Occipital lobe (tissue), 3 donors: ENCODE measurements at places on chromosomes 5 and 9.

DNA sequence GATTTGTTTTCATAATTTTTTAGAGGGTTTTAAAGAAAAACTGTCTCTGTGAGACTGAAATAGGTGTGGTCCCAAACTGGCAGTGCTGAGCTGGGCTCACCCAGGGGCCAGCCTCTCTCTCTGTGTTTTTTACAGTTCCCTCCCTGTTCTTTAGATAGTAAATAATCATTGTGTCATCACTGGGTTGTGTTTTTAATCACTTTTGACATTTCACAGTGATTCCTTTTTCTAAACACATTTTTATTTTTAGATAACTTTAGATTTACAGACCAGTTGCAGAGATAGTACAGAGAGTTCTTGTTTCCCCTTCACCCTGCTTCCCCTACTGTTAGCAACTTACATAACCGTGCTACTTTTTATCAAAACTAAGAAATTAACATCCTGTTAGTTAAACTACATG lies 44.4 kb downstream of the MAP1B start:
- no peak for DNase-seq

- no peak for DNase-seq
Measured at GRCh38 chr9:110291921-110292557, 35.7 kb upstream of the TXN start.

DNA sequence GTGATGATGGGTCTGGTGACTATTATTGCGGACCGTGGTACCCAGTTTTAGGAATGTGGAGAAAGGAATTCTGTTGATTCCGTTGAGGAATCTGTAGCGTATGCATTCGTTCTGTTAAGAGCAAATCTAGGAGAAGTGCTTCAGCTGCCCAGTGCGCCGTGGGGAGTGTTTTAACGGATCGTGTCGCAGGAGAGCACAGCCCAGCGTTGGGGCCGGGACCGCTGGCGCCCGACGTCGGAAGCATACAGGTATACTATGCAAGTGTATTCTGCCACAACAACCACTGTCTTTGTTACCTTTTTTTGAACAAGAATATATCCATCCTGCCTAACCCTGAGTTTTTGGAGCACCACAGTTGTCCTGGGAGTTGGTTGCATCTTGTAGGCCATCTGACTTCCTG lies 42.7 kb downstream of the TENT4A start:
- DNase-seq = no peak

DNA sequence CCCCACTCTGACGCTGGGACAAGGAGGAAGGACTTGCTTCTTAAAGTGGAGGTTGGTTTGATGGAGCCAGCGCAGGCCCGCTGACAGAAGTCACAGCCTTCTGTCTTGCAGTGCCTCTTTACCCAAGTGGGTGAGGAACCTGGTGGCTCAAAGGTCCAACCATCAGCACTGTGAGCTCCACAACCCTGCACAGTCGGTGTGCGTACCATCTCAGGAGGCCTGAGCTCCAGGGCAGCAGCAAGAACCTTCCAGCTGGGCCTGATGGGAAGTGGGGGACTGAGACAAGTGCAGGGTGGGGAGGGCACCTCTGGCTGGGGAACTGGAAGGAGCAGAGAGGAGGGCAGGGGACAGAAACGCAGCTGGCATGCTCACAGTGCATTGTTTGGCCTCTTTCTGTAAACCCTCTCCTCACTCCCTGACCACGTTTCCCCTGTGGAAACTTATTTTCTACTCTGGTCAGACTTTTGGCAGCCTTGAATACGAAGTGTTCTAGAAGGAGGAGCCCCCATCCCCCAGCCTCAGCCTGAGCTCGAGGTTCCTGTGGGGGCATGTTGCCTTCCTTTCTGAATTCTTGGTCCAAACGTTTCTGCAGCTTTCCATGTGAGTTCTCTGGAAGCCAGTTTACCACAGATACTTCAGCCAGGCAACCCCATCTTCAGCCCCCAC lies 178.5 kb upstream of the PITX1 start:
- no peak for DNase-seq

- no peak for DNase-seq
Measured at GRCh38 chr5:25950681-25951080, 1087.7 kb downstream of the CDH9 start.

DNA sequence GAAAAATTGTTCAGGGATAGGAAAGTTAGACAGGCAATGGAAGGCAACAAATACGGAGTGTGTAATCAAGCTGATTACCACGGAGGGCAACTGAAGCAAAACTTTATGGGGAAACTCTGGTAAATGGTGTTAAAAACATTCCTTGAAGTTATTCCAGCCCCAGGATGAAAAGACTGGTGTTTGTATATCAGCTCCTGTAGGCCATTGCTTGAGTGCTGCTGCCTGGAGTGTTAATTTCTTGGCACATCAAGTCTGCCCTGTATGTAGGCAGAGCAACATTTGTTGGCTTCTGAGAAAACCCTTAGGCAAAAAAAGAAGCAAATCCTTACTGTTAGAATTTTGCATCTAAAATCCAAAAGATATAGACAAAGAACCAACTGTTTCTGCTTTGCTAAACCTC lies 686.5 kb upstream of the ACO1 start:
- DNase-seq = no peak

DNA sequence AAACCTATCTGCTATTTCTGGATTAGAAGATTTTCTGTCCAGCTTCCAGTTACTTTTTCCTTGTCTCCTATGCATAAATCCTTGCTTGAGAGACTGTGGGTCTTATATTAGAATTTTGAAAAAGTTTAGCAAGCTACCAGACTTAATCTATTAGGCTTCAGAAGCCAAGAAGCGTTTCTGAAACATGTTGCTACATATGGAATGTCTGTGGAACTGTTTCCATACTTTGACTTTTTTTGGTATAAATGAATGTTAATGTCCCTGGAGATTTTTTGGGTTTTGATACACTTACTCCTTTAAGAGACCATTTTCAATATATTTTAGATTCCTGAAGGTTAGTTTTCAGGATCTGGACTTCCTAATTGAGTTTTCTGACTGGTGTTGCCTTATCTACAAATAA lies 191.4 kb upstream of the SGCD start:
- no peak for DNase-seq

- DNase-seq = no peak
Measured at GRCh38 chr5:33369485-33370465, 71.0 kb upstream of the TARS1 start.

DNA sequence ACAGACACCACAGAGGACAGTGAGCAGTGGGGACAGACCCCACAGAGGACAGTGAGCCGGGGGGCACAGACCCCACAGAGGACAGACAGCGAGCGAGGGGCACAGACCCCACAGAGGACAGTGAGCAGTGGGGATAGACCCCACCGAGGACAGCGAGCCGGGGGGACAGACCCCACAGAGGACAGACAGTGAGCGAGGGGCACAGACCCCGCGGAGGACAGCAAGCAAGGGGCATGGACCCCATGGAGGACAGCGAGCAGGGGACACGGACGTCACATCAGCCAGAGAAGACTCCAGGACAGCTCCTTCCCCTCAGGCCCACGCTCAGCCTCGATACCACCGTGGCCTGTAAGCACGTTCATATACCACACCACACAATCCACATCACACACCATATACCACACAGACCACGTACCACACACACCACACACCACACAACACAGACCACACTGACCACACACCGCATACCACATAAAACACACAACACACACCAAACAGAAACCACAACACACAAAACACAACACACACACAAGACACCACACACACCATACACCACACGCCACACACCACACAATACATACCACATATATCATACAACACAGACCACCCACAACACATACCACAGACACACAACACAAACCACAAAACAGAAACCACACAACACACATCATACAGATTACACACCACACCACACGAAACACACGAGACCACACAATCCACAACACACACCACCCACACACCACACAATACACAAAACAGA lies 5.2 kb upstream of the ZDHHC11 start:
- no peak for DNase-seq

DNA sequence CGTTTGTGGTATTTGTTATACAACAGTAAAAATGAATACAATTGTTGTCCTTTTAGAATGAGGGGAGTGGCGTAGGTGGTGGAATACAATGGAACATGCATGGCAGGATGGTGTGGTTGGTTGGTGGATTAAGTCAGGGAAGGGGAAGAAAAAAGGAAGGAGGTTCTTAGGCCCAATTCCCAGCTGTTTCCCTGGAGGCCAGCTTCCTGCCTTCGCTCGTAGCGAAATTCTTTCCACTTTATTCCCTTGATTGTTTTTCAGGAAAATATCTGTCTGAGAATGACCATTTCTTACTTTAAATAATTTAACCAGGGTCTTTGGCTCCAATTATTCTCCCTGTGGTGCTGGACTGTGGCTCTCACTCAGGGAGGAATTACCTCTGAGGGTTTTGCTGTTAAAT lies 24.1 kb upstream of the DMAC1 start:
- no peak for DNase-seq

DNA sequence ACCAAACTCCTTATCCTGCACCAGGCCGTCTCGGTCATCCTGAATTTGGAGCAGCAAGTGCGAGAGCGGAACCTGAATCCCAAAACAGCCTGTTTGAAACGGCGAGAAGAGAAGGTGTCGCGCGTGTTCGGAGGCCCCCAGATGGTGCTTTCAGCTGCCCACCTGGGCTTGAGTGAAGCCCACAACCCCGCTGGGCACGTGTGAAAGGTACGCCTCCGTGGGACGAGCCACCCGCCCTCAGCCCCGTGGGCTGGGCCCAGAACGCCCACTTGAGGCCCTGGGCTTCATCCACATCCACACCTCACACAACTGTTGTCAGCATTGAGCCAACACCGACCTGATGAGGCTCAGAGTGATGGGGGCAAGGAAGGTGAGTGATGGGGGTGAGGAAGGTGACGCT lies 72.8 kb downstream of the INSL6 start:
- DNase-seq = no peak

DNA sequence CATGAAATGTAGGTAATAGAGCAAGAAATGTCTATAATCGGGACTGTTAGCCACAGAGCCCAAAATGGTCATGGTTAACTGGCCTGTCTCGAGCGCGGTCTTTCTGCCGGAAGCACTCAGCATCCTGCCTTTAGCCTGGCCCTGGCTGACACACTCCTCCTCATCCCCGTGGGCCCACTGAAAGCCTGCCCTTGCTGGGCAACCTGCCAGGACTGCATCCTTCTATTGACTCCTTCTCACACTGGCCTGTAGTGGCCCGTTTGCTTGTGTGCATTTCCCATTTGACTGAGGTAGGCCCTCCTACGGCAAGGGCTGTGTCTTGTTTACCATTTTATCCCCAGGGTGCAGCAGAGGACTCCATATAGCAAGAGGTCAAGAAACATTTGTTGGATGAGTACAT lies 215.7 kb downstream of the ATPSCKMT start:
- DNase-seq = no peak

GRCh38 chr9:99433095-99433494 lies 211.0 kb downstream of the SEC61B start:
- DNase-seq = no peak

GRCh38 chr5:174692381-174692780 lies 32.0 kb upstream of the MSX2 start:
- no peak for DNase-seq

DNA sequence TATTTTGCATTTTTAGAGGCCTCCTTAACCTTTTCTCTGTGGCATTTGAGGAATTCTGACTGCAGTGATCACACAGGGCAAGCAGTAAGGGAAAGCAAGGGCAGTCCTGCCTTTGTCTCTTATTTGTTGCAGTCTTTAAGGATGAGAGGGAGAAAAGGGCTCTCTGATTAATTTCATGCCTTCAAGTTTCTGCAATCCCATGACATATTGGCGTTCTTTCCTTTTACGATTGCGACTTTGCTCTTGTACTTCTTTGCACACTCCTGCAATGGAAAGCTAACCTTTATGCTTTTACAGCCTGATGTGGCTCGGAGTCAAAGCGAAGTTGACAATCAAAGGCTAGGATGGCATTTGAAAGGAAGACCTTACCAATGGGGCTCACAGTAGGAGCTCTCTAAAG lies 698.4 kb downstream of the DNAH5 start:
- no peak for DNase-seq
